ENCODE measurements at places on chromosomes 12 and 14.
A peak's percentile ranks its signal among the peaks of the same experiment; 100 is the strongest.

DNA sequence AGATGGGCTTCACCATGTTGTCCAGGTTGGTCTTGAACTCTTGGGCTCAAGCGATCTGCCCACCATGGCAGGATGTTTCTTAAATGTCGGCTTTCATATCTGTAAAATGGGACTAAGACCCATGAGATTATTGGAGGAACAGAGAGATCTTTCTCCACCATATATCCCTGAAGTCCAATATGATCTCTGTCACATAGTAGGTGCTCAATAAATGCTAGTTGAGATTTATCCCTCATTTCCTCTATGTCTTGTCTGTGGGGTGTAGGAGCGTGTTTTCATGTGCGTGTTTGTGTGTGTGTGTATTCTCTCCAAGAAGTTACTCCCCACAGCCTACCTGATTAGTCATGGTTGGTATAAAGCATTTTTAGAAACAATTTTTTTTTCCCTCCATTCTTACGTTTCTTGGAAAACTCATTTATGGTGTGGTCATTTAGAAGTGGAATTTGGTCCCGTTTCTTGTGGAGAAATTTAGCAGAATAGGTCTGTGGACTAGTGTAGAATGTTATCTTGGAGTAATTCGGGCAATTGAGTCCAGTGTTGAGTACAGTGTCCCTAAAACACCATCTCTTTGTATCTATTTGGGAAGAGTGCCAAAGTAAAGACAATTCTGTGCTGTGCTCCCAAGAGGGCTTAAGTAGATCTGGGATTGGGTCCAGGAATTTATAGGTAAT, 4.3 kb downstream of the STRAP start:
- DNase-seq: no peak

DNA sequence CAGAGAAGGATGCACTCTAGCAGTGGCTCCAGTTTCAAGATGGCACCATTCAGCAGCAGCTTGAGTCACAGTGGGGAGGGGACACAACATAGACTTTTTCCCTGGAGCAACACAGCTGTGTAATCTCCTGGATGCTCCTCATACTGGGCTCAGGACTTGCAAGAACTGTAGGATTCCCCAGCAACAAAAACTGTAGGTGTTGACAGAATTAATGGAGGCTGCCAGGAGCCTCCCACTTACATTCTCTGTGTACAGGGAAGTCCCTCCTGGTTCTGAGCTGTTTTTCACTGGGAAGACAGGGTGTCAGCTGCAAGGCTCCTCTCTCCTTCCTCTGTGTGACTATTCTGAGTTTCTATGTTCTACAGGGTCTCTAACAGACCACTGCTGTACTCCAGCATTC, 217.9 kb downstream of the KIF21A start:
- DNase-seq: no peak

DNA sequence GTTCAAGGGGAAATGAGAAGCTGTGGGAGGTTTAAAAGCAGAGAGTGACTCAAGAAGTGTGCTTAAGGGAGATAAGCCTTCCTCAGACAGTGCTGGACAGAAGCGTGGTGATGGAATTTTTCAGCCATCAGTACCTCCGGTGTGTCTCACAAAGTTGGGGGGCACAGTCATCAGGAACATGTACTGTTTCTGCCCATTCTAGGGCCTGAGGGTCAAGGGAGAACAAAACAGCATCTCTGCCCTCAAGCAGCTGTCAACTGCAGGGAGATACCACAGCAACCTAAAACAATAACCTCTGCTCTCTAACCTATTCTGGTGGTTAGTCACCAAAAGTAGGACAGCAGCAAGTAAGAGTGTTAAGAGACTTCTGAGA, 2.0 kb upstream of the STON2 start:
- no peak for DNase-seq

DNA sequence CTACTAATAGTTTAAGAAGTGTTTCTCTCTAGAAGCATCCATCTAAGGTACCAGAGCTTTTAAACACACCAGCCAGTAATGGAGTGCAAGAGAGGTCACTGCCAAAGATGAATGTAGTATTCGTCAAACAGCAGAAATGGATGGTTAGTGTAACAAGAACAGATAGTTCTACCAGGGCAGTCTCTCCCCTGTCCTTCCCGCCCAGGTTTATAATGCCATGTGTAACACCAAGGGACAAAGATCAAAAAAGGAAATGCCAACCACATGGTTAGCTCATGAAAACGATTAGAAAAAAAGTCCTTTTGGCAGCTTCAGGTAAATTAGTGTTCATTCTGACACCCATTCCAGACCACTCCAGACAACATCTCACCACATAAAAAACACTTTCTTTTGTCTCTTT, 100.9 kb downstream of the RPS29 start:
- DNase-seq: no peak

DNA sequence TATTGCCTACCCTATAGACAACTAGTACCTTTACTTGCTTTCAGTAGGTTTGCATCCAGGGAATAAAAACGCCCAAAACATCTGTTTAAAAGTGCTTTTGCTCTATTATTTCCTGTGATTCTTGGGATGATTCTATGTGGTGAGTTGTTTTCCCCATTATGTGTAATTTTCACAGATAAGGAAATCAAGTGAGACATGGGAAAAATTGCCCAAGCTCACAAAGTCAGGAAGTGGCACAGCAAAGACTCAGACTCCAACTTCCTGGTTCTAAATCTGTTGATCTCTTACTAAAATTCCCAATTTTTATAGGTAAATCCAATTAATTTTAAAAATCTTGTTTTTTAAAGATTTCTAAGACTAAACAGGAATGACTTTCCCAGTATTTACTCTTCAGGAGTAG, 39.0 kb downstream of the NID2 start:
- no peak for DNase-seq

- no peak for DNase-seq
Observed at GRCh38 chr12:53754188-53754585, 2.4 kb upstream of the CISTR start.

- DNase-seq: peak; percentile 11
Observed at GRCh38 chr14:60196291-60196690, 31.1 kb upstream of the DHRS7 start.

DNA sequence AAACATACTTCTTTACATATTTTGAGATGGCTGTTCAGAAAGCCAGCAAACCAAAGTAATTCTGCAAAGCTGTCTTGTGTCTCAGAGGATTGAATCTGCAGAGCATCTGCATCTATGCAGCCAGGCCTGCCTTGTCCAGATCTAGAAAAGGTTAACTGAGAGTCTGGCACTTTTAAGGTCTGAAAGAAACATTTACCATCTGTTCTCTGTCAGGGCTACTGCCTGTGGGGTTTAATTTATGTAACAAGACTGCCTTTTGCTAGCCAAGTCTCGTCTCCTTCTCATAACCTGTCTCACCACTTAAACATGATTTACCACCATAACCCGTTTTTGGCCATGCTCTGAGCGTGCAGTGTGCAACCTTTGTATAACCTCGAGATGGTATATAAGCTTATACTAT, 194.2 kb downstream of the SYT10 start:
- DNase-seq: no peak

DNA sequence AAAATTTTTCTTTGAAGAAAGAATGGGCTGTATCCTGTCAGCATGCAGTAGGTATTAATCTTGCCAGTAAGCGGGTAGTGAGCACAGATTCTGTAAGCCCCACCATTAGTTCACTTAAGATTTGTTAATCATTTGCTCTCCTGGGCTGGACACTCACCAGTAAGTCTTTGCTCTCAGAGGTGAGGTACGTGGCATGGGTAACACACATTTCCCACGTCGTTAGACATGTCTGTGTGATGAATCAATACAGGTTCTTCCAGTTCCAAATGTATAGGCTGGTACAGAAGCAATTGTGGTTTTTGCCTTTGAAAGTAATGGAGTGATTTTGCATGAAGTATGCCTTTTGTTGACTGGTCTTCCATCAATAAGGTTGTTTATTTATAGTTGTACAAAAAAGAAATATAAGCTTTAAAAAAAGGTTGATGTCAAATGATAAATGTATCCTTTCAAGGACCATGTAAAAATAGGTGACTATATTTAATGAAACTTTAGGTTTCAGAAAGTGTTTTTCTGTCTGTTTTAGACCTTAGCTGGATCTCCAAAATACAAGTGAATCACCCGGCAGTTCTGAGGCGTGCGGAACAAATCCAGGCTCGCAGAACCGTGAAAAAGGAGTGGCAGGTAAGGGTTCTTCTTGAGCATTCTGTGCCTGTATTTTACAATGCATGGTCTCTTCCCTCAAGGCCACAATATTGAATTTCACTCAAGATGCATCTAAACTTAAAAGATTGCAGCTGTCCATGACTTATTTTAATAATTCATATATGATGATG, 45.5 kb downstream of the DERA start:
- DNase-seq: peak; percentile 93

- no peak for DNase-seq
Observed at GRCh38 chr12:112159146-112159541, 33.8 kb downstream of the TRAFD1 start.

DNA sequence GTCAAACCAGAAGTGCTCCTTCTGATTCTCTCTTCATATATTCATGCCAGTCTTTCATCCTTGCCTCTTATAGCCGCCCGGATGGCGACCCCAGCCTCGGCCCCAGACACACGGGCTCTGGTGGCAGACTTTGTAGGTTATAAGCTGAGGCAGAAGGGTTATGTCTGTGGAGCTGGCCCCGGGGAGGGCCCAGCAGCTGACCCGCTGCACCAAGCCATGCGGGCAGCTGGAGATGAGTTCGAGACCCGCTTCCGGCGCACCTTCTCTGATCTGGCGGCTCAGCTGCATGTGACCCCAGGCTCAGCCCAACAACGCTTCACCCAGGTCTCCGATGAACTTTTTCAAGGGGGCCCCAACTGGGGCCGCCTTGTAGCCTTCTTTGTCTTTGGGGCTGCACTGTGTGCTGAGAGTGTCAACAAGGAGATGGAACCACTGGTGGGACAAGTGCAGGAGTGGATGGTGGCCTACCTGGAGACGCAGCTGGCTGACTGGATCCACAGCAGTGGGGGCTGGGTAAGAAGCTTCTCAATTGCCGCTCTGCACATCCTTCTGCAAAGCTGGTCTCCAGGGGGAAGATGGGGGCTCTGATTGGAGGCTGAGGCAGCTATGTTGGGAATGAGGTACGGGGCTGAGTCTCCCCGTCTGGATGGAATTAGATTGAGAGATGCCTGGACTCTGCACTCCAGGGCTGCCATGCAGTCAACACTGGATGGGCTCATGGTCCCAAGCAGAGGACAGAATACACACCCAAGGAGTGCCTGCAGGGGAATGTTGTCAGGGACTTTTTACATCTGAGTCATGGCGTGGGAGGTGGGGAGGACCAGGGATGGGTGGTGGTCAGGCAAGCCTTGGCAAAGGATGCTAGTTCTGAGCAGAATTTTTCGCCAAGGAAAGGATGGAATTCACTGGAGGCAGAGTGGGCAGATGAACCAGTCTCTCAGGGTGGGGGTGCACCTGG, 1.3 kb downstream of the BCL2L2 start:
- peak; percentile 57 for DNase-seq

- no peak for DNase-seq
Observed at GRCh38 chr12:54759751-54760150, 94.6 kb upstream of the MUCL1 start.

DNA sequence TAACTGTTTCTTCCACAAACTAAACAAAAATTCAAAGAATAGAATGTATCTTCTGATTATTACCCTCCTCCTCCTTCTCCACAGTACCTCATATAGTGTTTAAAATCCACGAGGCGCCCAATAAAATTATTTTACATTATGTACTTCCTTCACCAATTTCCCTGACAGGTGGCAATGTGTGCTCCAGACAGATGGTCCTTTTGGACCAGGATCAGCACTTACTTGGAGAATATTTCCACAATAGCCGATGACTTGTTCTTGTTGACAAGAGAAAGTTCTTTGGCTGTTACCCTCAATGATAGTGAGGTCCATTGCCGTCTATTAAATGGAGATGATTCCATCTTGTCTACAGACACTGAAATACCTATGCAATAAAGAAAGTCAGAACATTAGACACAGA, 34.9 kb downstream of the LIMA1 start:
- DNase-seq: no peak

DNA sequence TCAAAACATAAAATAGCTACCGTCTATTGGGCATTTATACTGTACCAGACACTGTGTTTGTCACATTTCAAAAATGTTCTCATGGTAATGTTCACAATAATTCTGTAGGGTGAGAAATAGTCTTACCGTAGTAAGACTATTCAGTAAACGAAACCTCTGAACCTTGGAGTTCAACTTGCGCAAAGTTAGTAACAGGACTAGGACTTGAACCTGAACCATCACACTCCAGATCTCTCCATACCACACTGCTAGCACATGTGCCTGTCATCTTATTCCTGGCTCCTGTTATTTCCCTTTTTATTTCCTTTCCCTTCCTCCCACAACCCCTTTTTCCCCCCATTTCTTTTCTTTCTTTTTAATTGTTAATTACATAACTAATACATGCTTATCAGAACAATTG, 65.4 kb downstream of the PLEKHA5 start:
- DNase-seq: no peak

DNA sequence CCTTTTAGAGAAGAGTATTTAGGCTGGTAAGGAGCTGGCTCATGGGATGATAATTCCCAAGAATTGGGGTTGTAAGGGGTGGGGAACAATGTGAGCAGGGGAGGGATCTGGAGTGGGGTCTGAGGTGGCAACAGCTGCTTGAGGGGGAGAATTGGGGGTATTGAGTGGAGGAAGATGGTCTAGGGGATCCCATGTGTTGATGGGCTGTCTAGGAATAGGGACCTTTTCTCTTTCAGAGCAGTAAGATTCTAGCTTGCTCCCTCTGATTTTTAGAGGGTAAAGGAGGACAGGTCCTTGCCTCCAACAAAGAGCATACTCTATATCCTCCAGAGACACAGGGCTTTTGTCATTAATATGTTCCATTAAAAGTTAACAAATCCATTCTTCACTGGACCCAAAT, 22.4 kb downstream of the CLEC2A start:
- no peak for DNase-seq
